A549 (cell line): ENCODE measurements at places on chromosomes 13 and 19. TPM values are rescaled to one million over a fixed set of nuclear protein-coding genes. Genes with fewer than 3 reads are reported as not detected.

IFI30 gene
- 13.5 to 19.8 TPM (median 16.8 TPM) in 3 replicates for polyA plus RNA-seq

C19orf44 gene
- polyA plus RNA-seq = 2.7 to 3.4 TPM (median 3.0 TPM) in 3 replicates

LTBP4 gene
- polyA plus RNA-seq = 37.7 to 51.1 TPM (median 43.2 TPM) in 3 replicates

ERVV-1 gene
- not detected in 3 replicates for polyA plus RNA-seq

LYPD3 gene
- 0.27 to 0.69 TPM (median 0.33 TPM) in 3 replicates for polyA plus RNA-seq

GRCh38 chr19:57389730-57390598, at the start of gene ZNF548:
Gene ZNF548 (plus strand): TSS chr19:57389854. CDS start chr19:57390100, 246 bp downstream.
- peak; percentile 98 for DNase-seq

GRCh38 chr19:15234431-15235130, 2.3 kb upstream of the EPHX3 start:
- DNase-seq = no peak

- no peak for DNase-seq
These were observed 190.4 kb upstream of the GPR12 start for GRCh38 chr13:26950968-26951367.

DNA sequence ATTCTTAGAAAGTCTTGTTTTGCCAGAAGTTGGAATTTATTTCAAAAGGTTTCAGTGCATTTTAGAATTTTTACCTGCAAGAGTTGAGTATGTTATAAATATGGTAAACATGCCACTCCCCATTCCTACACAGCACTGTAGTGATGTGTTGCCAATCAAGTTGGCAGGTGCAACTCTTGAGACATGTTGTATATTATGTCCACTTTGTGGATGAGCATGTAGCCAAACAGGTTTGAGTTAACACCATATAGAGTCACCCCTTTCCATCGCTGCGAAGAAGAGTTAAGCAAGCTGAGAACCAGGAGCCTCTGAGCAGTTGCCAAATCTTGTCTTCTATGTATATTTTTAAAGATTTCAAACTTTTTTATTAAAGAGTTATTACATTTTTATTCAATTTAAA, 359.8 kb downstream of the LMO7 start:
- DNase-seq = no peak

- no peak for DNase-seq
These were observed at the start of gene TMEM86B for GRCh38 chr19:55228403-55229031. Gene TMEM86B (minus strand): TSS chr19:55228763. CDS start chr19:55228741, 22 bp downstream.

- no peak for DNase-seq
These were observed 244.2 kb upstream of the SOX21 start for GRCh38 chr13:94956417-94957110.

GRCh38 chr19:560121-560520, 12.3 kb upstream of the BSG start:
- no peak for DNase-seq

DNA sequence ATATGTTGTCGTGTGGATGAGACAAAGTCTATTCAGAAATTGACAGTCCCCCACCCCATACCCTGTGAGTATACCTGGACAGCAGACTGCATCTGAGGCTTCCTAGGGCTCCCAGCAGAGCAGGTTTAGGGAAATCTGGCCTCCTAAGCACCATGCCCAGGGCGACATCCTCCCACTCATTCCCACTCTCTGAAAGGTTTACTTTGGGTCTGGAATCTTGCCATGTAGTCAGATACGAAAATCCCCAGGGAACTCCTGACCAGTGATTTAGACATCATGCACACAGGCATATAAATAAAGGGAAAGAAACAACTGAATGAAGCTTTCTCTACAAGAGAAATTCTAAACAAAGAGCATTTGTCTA, 717 bp upstream of the NALCN start:
- DNase-seq = peak; percentile 9

GRCh38 chr19:14533450-14533849, 4.1 kb downstream of the TECR start:
- no peak for DNase-seq

DNA sequence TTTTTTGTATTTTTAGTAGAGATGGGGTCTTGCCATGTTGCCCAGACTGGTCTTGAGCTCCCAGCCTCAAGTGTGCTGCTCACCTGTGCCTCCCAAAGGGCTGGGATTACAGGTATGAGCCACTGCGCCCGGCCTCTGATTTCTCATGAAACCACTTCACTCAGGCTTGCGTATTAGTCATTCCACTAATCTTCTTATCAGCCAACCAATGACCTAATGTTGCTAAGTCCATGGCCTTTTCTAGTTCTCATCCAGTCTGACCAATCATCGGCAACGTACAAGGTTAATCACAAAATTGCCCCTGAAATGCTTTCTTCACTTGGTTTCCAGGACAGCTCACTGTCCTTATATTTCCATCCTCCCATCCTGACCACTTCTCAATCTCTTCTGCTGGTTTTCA, 605.3 kb upstream of the SLC10A2 start:
- DNase-seq = no peak

GRCh38 chr19:46886546-46887239, 25.9 kb downstream of the ARHGAP35 start:
- DNase-seq = no peak

- peak; percentile 77 for DNase-seq
These were observed 990 bp downstream of the LMTK3 start for GRCh38 chr19:48510421-48511268.
